Right ventricle myocardium superior (tissue), 1 donor: ENCODE measurements at places on chromosomes 3 and 15. TPM values are rescaled to one million over a fixed set of nuclear protein-coding genes. Genes with fewer than 3 reads are reported as not detected.

Gene ZNF80
- total RNA-seq: not detected

Gene RTP1
- not detected for total RNA-seq

DNA sequence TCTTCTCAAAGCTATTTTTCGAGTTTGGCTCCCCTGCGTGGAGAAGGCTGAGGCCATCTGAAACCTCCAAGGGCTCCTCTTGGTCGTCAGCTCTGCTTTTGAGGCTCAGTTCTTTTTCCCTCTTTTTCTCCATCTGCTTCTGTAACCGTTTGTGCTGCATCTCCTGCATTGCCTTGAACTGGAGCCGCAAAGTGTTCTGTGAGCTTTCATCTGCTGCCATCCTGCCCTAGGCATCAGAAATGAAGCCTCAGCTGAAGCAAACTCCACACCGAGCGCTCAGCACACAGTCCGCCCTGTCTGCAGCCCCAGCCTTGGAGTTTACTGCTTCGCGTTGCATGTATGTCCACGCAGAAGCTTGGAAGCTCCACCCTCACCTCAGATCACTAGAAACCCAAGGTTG is 14.9 kb downstream of the CCDC13 start:
- no peak for DNase-seq

DNA sequence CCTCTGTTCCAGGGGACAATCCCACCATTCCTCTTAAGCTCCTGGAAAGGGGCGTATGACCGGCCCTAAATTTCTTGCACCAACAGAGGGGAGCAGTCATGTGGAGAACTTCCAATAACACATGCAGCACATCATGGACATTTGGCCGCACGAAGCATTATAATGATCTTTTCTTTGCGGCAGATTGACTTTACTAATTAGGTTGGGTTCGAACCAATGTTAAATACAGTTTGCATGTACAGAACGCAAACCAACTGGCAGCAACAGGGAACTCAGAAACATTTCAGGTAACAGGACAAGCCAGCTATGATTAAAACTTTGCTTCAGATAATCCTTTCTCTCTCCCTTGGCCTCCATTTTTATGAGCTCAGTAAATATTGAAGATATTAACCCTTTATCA is 100.8 kb upstream of the ADPGK start:
- no peak for DNase-seq

Gene CNTN3
- 2.2 TPM for total RNA-seq

DNA sequence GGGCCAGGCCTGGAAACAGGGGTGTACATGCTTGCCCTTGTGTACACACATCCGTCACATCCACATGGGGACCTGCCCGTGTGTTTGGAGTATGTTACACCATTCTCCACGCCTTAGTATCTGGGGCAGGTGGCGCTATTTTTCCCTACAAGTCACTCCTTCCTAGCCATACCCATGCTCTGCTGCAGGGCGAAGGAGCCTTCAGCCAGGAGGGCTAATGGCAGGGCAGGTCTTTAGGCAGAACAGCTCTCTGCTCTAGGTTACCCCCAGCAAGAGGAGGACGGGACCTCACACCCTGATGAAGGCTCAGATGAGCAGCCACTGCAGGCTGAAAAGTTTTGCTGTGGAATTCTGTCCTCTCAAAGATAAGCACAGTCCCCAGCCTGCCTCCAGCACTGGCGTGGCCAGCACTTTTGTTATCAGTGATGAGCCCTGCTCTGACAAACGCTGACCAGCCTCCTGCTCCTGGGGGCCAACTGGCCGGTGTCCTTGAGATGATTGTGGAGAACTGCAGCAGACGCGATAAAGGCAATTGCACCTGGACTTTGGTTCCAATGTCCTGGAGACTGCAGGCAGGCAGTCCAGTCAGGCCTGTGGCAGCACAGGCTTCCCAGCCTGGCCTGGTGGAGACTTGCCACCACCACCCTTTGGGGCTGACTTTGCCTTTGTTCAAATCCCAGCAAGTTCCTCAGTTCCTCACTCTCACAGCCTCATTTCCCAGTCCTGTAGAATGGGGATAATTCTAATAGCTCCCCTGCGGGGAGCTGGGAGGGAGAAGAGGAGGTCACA is 19.8 kb upstream of the PIGZ start:
- peak; percentile 42 for DNase-seq

GRCh38 chr3:135157045-135157740 is 362.1 kb downstream of the EPHB1 start:
- DNase-seq: no peak

Gene IL17RE
- 0.46 TPM for total RNA-seq

- no peak for DNase-seq
Measured at GRCh38 chr3:184796954-184797353, 15.0 kb upstream of the VPS8 start.

Gene FEZF2
- not detected for total RNA-seq

GRCh38 chr3:25573386-25574171 is 91.1 kb downstream of the TOP2B start:
- no peak for DNase-seq

Gene ISLR
- total RNA-seq: 11.6 TPM
